Motor neuron (in vitro differentiated cells): ENCODE measurements at places on chromosomes 2 and 18. TPM values are rescaled to one million over a fixed set of nuclear protein-coding genes. Genes with fewer than 3 reads are reported as not detected.

DNA sequence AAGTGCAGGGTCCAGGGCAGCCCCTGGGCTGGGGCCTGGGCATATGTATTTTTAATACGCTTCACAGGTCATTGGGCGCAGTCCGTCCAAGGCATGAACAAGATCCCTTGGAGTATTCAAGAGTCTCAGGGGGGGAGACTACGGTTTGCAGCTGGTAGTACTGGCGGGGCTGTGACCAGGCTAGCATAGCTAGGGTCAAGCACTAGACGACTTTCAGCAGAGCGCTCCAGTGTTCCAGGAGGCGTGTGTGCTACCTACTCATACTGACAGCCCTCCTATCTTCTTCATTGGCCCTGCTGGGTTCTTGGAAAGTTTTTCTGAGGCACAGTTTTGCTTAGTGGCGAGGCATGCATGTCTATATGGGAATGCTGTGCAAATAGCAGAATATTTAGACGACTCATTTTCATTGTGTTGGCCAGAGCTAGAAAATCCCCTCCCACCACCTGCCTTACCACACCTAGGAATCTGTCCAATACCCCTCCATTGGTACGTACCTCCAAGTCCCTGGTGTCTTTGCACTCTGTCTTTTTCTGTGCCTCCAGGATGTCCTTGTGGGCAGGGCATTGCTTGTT, 68.2 kb downstream of the GLI2 start:
- ATAC-seq: no peak

DYNAP gene
- total RNA-seq: 0.21 TPM in 1 of 2 replicates, not detected in the other

ALPI gene
- 0.10 TPM in 1 of 2 replicates, not detected in the other for total RNA-seq

DNA sequence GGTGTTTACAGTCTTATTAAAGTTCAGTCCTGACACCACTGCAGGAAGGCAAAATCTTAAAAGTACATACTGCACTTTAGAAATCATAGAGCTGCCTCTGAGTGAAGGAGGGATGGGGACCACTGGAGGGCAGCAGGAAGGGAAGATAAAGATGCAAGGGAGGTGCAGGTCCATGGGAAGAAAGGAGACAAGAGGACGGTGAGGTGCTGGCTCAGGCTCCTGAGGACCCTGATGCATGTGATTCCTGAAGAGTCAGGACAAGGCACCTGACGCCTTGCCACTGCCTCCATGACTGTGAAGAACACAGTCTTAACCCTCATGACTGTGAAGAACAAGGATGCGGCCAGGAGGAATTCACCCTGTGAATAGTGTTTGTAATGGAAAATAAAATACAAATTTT, 116.2 kb upstream of the NPAS2 start:
- no peak for ATAC-seq

DNA sequence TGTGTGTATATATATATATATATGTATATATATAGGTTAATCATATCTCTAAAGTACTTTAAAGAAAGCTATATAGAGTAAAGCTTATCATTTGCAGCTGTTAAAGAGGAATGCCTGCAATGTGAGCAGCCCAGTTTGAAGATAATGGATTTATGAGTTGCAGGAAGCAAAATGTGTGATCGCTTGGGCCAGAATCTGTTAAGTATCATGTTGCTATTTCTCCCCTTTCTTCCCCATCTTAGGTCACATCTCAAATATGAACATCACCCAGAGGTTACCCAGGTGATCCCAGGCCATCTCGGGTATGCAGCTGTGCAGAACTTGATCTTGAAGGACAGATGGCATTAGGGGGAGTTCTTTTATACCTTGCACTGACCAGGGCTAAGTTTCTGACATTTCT, 316.5 kb downstream of the MTX2 start:
- ATAC-seq: no peak

CPS1 gene
- total RNA-seq: 9.6 and 9.8 TPM in 2 replicates

NCKAP5 gene
- total RNA-seq: 1.3 and 2.2 TPM in 2 replicates

DNA sequence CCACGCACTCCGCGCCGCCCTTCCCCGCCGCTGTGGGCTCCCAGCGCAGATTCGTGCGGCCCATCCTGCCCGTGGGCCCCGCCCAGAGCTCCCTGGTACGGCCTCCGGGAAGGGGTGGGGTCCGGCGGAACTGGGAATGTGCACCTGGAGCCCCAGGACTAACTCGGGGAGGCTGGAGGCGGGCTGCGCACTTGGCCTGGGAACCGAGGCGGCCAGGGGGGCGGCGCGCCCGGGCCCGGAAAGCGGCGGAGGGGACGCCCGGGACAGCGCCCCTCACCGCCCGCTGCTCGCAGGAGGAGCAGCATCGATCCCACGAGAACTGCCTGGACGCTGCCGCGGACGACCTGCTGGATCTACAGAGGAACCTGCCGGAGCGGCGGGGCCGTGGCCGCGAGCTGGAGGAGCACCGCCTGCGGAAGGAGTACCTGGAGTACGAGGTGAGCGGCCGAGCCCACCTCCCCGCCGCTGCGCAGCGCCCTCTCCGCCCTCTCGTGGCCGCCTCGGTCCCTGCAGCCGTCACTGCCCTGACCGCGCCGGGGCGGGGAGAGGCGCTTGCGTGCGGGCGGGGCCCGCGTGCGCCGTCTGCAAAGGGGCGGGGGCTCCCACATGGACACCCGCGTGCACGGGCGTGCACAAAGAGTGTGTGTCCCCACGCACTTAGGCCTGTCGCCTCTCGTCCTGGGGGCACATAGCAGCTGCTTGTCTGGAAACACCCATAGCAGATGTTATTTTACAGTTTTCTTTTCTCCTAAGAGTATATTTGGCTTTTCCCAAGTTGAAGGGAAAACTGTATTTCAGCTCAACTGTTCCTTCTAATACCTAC, 25.2 kb downstream of the PSD4 start:
- peak; percentile 92 for ATAC-seq

DNA sequence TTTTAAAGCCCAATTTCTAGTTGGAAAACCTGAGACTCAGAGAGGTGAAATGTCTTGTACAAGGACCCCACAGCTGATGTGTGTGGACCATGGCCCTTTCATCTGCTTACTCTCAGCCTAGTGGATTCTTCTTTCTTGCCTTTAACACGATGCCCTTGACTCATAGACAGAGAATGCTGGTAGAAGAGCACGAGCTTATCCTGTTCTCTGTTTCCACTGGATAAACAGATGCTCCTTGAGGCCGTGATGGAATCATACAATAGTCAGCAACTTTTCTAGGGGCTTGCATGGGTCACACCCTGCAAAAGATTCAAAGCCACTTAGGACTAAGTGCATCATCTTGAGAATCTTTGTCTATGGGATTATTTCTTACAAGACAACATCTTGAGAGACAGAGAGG, 50.9 kb downstream of the MYCN start:
- ATAC-seq: no peak

GRCh38 chr2:220241423-220241822, 614.0 kb downstream of the SLC4A3 start:
- ATAC-seq: peak; percentile 43

DNA sequence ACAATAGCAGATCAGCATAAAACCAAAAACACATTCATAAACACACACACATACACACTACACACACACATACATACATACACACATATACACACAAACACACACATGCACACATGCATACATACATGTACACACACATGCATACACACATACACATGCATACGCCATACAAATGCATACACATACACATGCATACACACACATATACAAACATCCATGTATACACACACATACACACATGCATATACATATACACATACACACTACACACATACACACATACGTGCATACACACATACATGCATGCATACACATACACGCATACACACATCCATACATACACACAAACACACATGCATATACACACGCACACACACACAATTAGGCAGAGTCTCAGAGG, 490.1 kb downstream of the TNS1 start:
- ATAC-seq: no peak

DNA sequence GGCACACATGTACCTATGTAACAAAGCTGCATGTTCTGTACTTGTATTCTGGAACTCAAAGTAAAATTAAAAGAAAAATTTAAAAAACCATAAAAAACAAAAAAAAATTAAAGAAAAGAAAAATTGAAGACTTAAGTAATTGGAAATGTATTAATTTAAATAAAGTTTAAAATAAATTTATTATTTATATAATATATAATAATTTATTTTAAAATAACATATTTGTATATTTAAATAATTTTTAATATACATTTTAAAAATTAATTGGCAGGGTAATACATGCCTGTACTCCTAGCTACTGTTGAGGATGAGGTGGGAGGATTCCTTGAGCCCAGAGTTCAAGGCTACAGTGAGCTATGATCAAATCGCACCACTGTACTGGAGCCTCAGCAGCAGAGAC, 1830.6 kb upstream of the CELF4 start:
- no peak for ATAC-seq

PARD6G gene
- 6.6 and 7.7 TPM in 2 replicates for total RNA-seq

PLEK gene
- 0.73 and 1.00 TPM in 2 replicates for total RNA-seq

DNA sequence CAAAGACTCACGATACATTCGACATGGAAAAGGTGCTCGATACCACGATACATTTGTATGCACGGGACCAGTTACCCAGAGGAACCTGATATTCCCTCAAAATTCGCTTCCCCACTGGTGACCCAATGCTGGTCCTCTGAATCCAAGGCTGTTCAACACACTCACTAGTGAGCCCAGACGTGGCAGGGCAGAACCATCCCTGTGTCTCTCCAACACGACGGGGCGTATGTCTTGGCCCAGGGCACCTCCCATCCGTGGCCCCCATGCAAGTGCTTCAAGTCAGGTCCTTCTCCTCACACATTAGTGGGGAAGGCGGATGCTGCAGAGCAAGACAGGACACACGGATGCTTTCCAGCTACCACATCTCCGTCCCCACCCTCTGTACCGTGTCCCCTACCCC, 6.1 kb downstream of the CRACDL start:
- no peak for ATAC-seq

DNA sequence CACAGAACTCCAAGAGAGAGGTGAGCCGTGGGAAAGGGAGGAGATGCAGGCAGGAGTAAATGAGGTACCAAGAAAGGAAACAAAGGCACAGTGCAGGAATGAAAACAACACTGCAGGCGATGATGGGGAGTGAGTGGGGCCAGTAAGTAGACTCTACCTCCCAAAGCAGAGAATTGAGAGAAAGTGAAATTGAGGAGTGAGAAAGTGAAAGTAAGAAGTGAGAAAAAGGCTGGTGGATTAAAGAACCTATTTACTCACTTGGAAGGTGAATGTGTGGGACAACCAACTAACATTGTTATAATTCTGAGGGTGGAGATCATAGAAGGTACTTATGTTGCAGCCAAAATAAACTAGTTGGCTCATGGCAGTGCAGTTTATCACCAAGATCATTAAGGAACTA, 193.1 kb upstream of the TMEM200C start:
- no peak for ATAC-seq

GRB14 gene
- total RNA-seq: 0.66 and 2.3 TPM in 2 replicates

- no peak for ATAC-seq
Observed at GRCh38 chr18:1075322-1075721, 170.7 kb downstream of the ADCYAP1 start.

GRCh38 chr2:88738271-88738670, 46.8 kb downstream of the RPIA start:
- ATAC-seq: no peak

CHRND gene
- not detected in 2 replicates for total RNA-seq

DNA sequence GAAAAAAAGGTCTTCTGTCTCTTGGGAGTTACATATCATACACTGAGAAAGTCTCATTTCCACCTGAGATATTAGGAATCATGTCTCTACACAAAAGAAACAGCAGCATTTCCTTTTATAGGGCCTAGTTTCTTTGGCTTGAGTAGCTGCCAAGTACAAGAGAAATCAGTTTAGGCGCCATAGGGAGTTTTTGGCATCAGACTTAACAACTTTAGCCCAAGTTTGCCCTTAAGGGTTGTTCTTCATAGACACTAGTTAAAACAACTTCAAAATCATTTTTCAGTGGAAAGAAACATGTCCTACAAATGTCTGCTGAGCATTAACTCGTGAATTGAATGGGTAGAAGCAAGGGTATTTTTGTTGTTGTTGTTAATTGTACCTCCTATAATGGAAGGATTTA, 587.0 kb upstream of the DSEL start:
- ATAC-seq: no peak

KCNJ3 gene
- total RNA-seq: 1.0 and 1.2 TPM in 2 replicates

GRCh38 chr2:17182399-17182798, 335.8 kb downstream of the RAD51AP2 start:
- ATAC-seq: no peak

GRCh38 chr2:233831861-233832260, 22.5 kb downstream of the HJURP start:
- no peak for ATAC-seq

GRCh38 chr2:75023666-75024455, 65.4 kb downstream of the POLE4 start:
- no peak for ATAC-seq

GRCh38 chr18:75489493-75490190, 62.1 kb upstream of the SMIM21 start:
- ATAC-seq: no peak

DNA sequence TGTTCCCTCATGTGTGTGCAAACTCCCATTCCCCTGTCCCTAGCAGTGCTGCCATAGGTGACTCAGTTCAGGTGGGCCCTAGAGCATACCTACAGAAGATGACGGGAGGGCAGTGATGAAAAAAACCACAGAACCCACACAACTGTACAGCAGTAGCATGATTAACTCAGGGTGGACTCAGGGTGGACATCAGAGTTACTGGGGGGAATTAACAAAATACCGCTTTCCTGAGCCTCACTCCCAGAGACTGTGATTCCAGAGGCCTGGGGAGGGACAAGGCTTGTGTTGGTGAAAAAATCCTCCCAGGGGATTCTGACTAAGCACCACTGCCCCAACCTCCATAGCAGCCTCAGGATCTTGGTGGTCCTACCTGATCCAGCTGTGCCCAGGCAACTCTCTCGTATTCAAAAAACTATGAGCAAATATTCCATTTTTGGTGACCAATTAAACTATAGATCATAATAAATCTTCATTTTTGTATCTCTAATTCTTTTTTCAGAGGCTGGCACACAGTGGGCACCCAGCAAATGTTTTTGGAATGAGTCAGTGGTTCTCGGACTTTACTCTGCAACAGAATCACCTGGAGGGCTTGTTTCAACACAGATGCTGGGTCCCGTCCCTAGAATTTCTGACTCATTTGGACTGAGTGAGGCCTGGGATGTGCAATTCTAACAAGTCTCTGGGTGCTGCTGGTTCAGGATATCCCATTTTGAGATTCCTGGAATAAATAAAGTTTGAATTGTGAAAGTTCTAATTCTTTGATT, 84.1 kb upstream of the NABP1 start:
- ATAC-seq: peak; percentile 28

DNA sequence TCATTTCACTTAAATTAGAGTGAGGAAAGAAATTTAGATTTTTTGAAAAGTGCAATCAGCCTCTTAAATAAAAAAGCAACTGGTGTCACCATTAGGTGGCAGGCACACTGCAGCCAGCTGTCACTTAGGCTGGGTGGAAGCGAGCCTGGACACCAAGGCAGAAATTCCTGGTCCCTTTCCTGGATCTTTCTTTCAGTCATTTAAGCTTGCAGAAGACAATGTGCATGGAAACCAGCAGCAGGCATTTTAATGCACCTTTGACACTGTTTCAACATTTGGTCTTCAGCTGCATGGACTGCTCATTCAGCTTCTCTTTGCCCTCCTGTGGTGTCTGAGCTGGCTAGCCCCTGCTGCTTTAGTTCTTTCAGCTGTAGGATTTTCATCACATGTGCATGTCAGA, 61.0 kb downstream of the AQP4 start:
- ATAC-seq: peak; percentile 34
